ENCODE measurements at places on chromosomes 3 and 15.

DNA sequence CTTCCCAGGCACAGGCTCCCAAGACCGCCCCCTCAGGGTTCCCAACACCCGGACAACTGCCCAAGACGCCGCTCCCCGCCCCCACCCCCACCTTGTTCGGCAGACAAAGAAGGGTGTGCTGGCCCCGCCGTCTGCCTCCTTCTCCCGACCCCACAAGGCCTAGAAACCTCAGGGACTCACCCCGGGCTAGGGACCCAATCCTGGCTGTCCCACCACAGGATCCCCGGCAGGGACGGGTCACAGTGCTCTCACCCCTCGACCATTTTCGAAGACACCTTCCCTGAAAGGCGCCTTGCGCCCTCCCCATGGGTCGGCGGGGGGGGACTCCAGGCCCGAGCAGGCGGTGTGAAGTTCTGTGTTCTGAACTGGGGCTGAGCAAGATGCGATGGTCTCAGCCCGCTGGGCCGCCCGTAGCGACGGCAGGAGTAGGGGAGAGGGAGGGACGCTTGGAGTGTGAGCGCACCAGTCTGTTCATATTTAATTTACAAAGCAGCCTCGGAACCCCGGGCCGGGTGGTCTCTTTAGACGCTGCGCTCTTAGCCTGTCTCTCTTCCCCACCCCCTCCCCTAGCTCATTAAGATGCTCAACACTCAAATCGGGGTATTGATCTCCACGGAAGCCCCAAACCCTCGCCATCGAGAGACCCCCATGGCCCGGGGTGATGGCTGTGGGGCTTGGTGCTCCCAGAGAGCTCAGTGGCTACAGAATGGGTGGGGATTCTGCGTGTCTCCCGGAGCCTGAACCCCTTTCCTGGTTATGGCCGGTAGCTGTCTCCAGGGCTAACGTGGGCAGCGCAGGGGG lies 1.4 kb upstream of the ISLR2 start:
- DNase-seq, result no peak

- DNase-seq, result no peak
These were observed 3.0 kb downstream of the ZSCAN2 start for GRCh38 chr15:84603630-84604379.

DNA sequence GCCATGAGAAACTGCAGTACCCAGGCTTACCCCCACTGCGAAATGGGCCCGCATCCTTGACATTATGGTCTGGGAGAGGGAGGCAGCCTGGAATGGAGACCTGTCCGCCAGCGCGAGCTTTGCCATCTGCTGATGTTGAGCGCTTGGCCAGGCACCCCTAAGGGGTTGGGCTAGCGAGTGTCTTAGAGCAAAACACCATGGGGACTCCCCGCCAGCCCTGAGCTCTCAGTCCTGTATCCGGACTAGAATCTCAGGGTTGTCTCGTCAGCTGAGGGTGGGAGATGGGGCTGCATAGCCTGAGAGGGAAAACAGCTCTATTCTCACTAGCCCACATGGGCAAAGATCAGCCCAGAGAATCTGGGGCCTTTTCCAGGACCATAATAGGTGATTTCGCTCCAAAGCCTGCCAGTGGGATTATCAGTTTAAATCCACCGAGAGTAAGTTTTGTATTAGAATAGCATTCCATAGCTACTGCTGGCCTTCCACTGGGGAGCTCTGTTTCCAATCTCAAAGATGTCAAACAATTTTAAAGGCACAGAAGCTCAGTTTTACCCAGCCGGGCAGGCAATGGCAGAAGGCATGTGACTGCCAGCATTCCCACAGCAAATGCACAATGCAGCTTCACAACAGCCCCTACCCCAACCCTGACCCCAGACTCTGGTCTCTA lies 167.5 kb upstream of the TPM1 start:
- DNase-seq, result no peak

DNA sequence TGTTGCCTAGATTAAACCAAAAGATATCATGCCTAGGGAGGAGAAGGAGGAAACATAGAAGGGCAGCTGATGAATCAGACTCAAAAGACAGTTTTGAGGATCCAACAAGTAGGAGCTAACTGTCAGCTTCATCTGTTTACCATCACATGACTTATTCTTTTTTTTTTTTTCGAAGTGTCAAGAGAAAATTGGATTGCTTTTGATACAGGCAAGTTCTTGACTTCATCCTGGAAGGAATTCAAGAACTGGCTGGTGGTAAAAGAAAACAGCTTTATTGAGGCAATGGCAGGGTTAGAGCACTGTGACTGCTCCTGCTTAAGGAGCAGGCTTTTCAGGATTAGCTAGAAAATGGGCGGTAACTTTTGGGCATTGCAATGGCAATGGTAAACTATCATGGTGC lies 227.5 kb upstream of the KCNMB2 start:
- no peak for DNase-seq

GRCh38 chr3:167609156-167609555 lies 44.6 kb downstream of the WDR49 start:
- no peak for DNase-seq

DNA sequence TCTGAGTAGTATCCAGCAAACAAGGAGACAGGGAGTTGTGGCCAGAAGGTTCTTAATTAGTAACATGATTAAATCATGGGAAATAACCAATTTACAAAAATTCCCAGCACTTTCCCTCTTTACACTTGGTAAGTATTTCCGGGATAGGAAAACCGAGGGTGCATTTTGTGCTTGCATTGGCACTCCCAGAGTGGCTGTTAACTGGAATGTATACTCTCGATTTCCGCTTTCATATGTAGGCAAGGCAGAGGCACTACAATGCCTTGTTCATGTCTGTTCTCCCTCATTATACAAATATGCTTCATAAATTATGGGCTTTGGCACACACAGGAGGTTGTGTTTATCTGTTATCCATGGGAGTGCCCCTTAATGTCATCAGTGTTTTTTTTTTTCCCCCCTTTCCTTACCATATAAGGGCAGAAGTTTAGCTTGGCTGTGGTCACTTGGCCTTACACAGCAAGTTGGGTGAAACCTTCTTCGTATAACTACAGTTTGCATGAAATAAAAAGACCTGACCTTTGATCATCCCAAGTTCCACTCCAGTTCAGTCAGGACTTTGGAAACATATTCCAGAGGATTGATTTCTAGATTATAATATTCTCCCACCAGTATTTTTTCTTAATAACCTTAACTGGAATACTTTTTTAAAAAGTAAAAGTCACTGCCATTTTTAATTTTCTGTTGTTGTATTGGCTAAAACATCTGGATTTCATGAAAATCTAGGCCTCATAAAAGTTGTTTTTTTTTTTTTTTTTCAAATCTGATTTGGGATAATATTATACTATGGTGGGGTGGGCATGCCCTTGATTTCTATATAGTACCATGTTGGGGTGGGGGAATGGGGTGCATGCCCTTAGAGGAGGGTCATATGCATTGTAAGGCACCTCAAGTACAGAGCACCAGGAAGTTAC lies 8.9 kb downstream of the TPM1 start:
- no peak for DNase-seq

GRCh38 chr3:193803288-193803687 lies 210.3 kb downstream of the OPA1 start:
- DNase-seq, result no peak

- DNase-seq, result no peak
These were observed 2.7 kb downstream of the IGF1R start for GRCh38 chr15:98651036-98651481.
